ENCODE measurements at places on chromosomes 2 and 18.

- ATAC-seq: no peak
These were observed 98.9 kb upstream of the EPC2 start for GRCh38 chr2:148545390-148546256.

DNA sequence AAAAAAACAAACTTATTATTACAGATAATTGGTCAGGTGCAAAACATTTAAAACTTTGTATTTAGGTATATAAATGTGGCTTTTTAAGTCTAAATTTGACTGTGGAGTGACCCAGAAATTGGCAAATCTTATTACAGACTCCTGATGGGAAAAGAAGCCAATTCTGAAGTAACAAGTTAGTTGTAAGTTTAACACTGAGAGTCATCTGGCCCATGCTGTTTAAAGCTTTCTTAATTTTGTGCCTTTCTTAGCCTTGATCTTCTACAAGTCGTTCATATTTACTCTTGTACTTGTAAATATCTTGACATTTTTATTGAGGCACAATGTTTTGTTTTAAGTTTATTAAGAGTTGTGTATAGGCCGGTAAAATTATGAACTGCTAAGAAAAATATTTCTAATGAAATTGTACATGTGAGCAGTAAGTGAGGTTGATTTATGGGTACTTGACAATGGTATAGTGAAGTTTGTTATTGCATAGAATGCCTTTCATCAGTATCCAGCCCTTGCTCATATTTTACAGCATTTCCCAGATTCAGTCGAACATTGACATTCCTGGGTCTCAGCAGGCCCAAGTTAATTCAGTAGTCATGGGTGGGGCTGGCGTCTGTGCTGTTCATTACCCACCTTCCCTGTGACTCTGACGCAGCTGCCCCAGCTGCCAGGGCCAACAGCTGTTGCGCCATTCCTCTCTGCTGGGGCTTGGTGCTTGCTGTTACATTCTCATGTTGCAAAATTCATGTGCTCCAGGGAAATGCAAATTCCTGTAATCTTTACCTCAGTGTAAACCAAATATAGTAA, 121.4 kb downstream of the ZNF236 start:
- peak; percentile 100 for ATAC-seq

- ATAC-seq: no peak
These were observed 278.0 kb upstream of the DSEL start for GRCh38 chr18:67794521-67794920.

DNA sequence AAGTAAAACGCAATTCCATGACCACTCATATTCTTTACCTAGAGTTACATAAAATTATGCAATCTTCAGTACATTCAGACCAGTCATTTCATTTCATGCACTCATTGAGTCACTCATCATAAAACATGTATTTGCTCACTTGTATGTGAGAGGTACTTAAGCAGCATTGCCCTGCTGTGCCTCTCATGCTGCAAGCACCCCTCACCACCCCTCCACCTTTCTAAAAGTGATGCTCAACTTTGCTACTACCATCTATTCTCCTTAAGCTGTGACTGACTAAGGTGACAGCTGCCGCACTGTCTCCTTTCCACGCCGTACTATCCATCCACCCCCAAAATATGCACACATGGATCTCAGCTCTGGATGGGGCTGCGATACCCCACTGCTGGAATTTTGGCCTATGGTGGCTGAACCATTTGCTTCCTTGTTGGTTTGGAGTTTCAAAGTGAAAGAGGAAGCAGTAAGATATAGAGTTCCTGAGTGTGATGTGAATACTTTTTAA, 7.2 kb downstream of the ARHGAP25 start:
- no peak for ATAC-seq

DNA sequence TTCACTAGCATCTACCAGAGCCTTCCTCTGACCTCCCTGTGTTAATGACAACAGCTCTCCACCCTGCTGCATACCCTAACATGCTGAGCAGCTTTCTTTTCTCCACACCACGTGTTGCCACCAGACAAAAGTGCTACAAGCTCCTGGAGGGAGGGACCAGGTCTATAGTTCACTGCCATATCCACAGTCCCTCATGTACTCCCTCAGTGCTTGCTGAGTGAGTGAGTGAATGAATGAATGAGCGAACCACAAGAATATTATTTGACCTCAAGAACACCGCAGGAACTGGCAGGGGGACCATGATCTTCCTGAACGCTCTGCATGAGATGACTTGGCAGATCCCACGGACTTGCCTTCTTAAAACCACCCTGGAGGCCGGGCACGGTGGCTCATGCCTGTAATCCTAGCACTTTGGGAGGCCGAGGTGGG, 47.4 kb upstream of the CAB39 start:
- peak; percentile 32 for ATAC-seq

- no peak for ATAC-seq
These were observed 81.7 kb upstream of the TAF1B start for GRCh38 chr2:9761577-9761976.

DNA sequence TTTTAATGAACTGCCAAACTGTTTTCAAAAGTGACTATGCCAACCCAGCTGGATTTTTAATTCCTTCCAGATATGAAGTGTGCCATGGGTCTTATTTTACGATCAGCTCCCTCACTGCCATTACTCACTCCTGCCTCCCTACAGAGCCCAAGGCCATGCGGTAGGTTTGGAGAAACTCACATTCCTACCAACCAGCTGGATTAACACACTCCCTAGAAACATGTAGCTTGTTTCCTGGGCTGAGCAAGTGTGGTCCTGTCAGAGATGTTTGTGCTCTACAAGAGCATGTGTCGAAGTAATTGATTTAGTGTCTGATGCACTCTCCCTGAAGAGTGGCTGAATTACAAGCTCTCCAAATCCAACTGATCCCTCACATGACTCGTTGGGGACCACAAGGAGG, 82.5 kb downstream of the SPP2 start:
- peak; percentile 15 for ATAC-seq

GRCh38 chr2:101399021-101399799, 11.9 kb upstream of the CREG2 start:
- ATAC-seq: peak; percentile 36

GRCh38 chr2:25309402-25309801, 32.3 kb downstream of the DNMT3A start:
- ATAC-seq: no peak

GRCh38 chr2:117763804-117764203, 50.7 kb upstream of the DDX18 start:
- no peak for ATAC-seq

DNA sequence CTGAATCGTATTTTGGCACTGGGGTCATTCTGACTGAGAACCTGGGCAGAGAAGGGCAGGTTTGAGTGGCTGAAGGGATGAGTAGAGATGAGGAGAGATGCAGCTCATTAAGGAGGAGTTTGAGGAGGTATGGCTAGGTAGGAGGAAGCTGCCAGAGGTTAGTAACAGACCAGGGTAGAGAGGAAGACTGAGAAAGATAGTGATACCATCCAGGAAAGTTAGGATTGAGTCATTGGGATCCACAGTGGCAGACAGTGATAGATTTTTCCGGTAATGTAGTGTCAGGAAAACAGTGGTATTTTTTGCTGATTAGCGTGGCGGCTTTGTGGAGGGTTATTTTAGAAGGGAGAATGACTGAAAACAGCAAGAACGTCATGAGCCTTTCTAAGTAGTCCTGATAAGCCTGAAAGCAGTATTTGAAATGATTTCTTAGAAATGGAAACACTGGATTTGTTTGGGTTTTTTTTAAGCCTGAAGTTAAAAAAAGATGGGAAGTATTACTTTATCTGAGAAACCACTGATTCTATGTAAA, 65.6 kb upstream of the STON1 start:
- no peak for ATAC-seq

GRCh38 chr2:121501554-121501953, 29.1 kb upstream of the RNU4ATAC start:
- no peak for ATAC-seq

DNA sequence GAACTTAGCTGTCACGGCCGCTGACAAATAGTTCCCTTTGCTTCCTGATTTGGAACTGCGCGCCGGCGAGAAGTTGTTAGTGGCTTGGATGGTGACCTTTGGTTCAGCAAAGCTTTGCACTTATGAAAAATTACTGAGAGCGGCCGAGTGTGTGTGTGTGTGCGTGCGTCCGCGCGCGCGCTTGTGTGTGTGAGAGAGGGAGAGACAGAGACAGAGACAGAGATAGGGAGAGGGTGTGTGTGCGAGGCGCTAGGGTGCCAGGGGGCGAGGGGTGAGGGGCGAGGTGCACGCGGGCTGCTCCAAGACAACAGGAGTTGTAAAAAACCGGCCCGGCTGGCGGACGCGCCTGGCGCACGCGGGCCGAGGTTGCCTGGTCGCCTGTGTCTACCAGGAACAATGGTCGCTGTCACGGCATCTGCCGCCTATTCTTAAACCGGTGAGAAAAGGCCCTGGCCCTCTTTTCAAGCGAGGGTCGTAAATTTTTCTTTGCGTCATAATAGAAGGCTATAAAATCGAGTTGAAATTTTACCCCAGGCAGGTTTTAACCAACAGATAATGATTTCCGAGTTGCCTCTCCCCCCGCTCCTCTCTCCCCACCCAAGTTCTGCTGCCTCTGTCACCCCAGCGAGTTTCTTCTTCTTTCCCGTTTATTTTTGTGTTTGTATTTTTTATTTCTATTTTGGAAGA, 535 bp downstream of the HOXD3 start:
- peak; percentile 21 for ATAC-seq

DNA sequence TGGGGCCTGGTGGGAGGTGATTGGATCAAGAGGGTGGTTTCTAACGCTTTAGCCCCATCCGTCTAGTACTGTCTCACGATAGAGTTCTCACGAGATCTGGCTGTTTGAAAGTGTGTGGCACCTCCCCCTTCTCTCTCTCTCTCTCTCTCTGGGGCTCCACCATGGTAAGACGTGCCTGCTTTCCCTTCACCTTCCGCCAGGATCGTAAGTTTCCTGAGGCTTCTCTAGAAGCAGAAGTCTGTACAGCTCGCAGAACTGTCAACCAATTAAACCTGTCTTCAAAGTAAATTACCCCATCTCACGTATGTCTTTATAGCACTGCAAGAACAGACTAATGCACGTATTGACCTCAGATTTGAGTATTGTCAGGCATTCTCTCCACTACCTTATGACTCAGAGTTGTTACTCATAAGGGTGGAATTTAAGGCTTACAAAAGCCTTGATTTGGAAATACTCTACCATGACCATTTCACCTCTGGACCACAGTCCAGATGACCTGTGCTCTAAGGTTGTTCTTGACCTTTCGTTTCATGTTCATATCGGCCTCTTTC, 99.5 kb upstream of the AGAP1 start:
- ATAC-seq: peak; percentile 40

DNA sequence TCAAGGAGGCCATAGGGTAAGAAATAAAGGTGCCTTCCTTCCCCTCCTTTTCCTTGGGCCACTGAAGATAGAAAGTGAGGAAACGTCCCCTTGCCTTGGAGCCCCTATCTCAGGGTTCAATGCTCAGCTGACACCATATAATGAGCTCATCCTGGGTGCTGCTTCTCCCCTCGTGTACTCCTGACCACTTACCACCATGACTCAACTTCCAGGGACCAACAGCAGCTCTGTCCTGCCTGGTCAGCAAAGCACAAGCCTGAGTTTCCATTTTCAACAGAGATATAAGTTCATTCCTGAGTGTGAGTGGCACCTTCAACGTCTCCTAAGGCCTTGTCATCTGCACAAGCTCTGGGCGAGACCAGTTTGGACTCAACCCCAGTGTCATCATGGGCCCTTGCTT, 151.2 kb downstream of the CAPN13 start:
- no peak for ATAC-seq

DNA sequence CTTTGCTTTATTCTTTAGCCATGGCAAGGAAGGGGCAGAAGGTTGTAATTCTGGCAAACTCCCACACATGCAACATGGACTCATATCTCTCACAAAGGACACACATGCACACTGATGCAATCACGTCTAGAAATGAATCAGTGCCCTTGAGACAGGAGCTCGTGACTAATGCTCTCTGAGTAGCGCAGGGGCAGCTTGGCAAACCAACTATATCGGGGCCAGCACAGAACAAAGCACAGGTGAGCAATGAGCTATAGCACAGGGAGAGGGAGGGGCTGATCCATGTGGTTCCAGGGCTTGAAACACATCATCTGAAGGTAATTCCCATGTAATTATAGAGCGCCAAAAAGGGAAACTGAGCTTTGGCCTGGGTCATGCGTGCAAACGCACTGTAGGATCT, 165.2 kb upstream of the KLF7 start:
- peak; percentile 85 for ATAC-seq

GRCh38 chr2:171703574-171704347, 16.5 kb downstream of the DYNC1I2 start:
- peak; percentile 57 for ATAC-seq

DNA sequence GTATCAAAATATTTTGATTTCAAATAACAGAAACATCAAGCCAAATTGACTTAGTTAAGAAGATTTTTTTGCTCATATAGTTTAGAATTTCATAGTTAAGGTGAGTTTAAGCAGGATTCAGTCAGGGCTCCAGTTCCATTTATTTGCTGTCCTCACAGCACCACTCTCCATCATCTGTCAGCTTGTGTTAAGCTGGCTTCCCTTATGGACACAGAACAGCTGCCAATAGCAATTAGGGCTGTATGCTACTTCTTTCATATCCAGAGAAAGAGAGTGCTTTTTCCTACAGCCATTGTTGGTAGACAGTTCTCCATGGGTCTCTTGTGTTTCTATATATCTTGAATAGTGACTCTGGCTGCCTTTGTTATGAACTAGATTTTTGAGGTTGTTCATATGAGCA, 95.4 kb upstream of the CYP20A1 start:
- no peak for ATAC-seq

DNA sequence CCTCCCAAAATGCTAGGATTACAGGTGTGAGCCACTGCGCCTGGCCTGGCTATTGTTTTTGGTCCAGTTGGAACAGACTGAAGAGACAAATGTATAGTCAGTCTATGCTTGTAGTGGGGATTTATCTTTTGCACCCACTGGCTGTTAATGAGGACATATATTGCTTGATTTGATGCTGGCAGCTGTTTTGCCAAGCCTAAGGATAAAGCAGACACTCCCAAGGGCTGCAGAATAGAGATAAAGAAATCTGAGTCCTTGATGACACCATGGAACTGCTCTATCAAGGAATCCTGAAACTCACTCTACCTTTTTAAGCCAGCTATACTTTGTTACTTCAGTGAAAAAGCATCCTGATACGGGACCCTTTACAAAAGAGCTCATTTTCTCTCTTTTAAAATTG, 43.1 kb upstream of the ENOSF1 start:
- no peak for ATAC-seq

DNA sequence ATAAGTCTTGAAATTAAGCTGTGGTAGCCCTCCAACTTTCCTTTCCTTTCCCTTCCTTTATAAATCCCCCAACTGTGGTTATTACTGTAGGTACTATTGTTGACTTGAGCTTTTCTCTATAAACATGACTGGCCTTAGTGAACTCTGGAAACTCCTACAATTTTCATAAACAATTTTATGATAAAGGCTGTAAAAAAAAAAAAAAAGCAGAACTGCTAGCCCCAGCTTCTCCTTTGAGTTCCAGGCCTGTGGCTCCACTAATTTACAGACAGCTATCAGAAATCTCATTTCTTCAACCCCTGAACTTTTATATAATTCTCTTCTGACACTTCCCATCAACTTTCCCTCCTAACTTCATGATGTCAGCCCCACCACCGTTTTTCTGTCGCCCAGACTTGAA, 174.3 kb downstream of the IKZF2 start:
- no peak for ATAC-seq
